Breast epithelium (tissue), 4 donors: ENCODE measurements at places on chromosomes 6 and 20. TPM values are rescaled to one million over a fixed set of nuclear protein-coding genes. Genes with fewer than 3 reads are reported as not detected.

DNA sequence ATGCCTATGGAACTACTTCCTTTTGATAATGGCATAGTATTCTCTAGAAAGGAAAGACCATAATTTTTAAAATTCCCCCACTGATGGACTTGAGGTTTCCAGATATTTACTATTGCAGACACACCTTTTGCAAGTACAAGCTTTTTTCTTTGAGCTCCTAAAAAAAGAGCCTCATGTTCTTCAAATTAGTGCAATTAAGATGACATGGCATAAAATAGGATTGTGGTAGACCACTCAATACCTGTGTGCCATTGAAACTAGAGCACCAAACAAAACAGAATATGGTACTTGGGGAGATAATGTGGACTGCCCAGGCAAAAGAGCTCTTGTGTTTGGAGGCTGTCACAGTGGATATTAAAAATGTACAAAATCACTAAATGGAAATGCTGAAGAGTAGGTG lies 19.0 kb upstream of the LAMA2 start:
- no peak overlapping the region for H3K27ac ChIP-seq
- H3K4me1 ChIP-seq: no peaks in the 10 kb centered on the region
- H3K27me3 ChIP-seq: no peaks in the 10 kb centered on the region
- H3K4me3 ChIP-seq: no peak overlapping the region

GRCh38 chr6:139852488-139853140 lies 478.2 kb upstream of the CITED2 start:
- H3K27me3 ChIP-seq: no peaks in the 10 kb centered on the region
- no peak overlapping the region for H3K4me3 ChIP-seq
- no peak overlapping the region for H3K27ac ChIP-seq
- no peak for DNase-seq
- H3K36me3 ChIP-seq: no peaks in the 10 kb centered on the region
- no peaks in the 10 kb centered on the region for H3K4me1 ChIP-seq

GRCh38 chr6:56242346-56242745 lies 5.0 kb downstream of the COL21A1 start:
- DNase-seq: no peak
- no peaks in the 10 kb centered on the region for H3K36me3 ChIP-seq
- no peak overlapping the region for H3K27ac ChIP-seq
- H3K4me1 ChIP-seq: no peaks in the 10 kb centered on the region
- H3K4me3 ChIP-seq: no peak overlapping the region

The SLC29A1 gene
- total RNA-seq: 110 TPM

The HLA-DMB gene
- 34.6 TPM for total RNA-seq
